Fibroblast of skin of scalp (primary cell): ENCODE measurements at places on chromosomes 11 and 22.
A peak's percentile ranks its signal among the peaks of the same experiment; 100 is the strongest.

DNA sequence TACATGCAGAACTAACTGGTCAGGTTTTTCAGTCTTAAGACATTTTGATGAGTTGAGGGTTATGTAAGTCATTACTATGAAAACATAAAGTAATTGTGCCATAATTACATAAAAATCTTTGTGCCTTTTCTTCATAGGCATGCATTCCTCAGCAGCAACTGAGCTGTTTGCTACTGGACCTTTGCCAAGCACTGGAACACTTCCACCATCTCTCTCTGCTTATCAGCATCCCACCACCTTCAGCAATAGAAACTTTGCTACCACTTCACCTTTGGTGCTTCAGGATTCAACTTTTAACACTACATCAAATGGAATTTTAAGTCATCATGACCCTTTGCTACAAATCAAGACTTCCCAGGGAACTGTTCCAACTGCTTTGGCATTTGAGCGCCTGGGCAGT lies 39.0 kb downstream of the QSER1 start:
- DNase-seq = no peak

DNA sequence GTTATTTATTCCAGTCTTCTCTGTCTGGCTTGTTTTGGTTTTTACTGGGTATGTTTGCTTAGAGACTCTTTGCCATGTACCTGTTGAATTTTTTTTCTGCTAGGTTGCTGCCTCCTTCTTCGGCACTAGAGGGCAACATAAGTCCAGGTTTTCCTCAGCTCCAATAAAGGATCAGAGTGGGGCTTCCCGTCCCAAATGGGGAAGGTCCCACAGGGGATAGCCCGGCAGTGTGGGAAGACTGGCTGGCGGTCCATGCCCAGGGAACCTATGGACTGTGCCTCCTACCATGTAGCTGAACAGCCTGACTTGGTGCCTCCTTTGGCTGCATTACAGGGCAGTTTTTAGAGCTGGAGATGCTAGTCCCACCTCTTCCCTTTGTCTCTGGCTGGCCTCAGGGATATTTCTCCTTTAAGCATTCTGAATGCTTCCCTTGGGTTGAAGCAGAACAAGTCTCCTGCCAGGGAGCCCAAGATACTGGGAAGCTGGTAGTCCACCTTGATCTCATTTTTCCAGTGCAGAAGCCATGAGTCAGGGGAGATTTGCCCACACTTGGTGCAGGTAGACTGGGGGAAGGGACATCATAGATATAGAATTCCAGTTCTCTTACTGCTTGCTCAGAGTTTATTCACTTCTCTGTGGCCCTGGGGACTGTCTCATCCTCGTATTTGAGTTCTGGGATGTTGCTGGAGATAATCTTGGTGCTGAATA lies 60.2 kb downstream of the BRD1 start:
- DNase-seq = peak; percentile 58

DNA sequence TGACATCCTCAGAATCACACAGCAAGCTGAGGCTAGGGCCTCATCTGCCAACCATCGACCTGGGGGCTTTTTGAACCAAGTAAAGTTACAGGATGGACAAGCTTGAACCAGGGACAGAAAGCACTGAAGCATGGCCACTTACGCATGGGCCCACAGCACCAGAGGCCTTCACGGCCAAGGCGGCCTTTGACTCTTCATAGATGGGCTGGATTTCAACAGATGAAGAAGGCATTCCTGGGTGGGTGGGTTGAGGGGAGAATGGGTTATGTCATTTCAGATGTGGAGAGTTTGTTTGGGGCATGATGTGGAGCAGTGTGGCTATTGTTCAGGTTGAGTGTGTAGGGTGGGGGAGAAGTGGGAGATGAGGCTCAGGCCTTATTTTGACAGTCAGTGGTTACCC lies 60.2 kb downstream of the LRRC32 start:
- DNase-seq = no peak

DNA sequence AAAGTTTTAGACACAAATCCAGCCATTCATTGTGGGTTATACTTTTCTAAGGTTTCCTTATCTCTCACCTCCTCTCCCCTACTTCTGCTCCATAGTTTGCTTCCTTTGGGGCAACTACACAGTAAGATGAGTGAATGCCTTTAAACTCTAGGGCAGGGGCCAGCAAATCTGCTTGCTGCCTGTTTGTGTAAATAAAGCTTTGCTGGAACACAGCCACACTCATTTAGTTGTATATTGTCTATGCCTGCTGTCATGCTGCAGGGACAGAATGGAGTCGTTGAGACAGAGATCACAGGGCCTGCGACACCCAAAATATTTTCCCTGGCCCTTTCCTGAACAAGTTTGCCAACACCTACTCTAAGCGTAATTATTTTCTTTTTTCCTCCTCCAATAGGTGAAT lies 58.7 kb downstream of the TECTA start:
- DNase-seq = no peak

GRCh38 chr11:24502425-24502824 lies 5.6 kb downstream of the LUZP2 start:
- no peak for DNase-seq

- DNase-seq = no peak
These were observed 41.6 kb upstream of the LINC01488 start for GRCh38 chr11:69439651-69440464.

DNA sequence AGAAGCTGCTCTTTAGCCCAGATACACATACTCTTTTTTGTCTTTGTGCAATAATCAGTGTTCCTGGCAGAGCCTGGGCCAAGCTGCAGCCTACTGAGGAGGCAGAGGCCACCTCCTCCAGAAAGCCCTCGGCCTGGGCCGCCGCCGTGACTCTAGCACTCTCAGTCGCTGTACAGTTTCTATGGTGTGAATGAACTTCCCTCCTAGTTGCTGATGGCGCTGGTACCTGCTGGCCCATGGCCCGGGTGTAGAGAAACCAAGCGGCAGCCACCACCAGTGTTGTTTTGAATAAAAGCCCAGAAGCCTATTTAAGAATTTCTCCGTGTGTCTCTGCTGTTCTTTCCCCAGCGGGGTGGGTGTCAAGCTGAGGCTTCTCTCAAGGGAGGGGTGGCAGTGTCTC lies 118.9 kb downstream of the CACNA1I start:
- DNase-seq = no peak

GRCh38 chr11:29996016-29996415 lies 20.8 kb downstream of the KCNA4 start:
- no peak for DNase-seq

- no peak for DNase-seq
These were observed 78.3 kb downstream of the MICAL2 start for GRCh38 chr11:12188548-12189317.

DNA sequence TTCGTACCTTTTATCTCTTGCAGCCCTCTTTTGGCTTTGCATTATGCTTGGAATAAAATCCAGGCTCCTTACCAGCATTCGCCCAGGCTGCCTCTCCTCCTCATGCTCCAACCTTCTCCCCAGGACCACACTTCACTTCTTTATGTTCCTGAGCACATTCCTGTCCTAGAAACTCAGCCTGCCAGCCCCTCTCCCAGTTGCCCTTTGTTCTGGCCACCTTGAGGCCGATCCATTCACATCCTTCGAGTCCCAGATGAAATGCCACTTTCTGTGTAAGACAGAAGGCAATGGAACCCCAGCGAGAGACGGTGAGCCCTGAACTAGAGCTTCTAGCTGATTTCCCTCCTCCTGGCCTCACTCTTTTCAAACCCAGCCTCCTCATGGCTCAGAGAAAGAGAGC lies 73.0 kb upstream of the NTM start:
- DNase-seq = no peak

DNA sequence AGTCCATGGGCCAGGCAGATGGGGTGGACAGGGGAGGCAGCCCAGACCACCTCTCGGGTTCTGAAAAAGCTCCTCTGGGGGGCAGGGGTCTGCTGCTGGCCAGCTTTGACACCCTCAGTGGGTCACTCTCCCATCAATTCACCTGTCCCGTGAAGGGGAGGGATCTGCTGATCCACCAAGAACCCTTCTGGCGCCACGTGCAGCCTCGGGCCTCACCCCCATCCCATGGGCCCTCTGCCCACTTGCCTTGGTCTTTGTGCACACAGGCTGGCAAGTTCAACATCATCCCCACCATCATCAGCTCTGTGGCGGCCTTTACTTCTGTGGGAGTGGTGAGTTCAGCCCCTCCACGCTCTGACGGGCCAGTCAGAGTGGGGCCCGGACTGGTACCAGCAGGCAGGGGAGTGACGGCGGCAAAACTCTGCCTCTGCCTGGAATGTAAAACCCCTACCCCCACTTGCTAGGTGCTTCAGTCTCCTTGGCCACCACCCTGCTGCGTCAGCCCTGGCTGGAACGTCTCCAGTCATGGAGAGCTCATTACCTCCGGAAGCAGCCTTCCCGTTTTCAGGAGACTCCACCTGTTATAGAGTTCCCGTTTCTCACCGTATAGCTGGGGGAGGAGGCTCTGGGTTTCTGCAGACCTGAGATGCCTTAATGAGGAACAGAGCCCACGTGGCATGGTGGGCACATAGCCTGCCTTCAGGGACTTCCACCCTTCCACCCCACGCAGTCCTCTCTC lies 12.7 kb downstream of the PRG3 start:
- no peak for DNase-seq

GRCh38 chr11:47216121-47216798 lies 1.5 kb downstream of the DDB2 start:
- DNase-seq = peak; percentile 95

DNA sequence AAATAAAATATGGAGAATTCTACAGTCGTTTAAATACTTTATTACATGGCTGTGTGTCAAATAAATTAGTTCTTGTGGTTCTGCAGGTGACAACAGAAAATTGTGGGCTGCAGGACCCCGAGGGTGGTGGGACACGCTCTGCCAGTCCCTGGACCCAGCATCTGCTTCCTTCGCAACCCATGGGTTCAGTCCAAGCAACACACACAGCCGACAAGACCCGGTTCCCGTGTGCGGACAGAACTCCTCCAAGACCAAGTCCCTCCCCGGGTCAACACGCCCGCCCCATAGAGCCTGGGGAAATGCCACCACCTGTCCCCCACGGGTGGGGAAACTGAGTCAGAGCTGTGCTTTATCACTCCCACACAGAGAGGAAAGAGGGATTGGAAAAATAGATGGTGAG lies 238.9 kb downstream of the BRD1 start:
- DNase-seq = no peak

GRCh38 chr22:30251711-30252110 lies 5.2 kb upstream of the LIF start:
- peak; percentile 86 for DNase-seq

DNA sequence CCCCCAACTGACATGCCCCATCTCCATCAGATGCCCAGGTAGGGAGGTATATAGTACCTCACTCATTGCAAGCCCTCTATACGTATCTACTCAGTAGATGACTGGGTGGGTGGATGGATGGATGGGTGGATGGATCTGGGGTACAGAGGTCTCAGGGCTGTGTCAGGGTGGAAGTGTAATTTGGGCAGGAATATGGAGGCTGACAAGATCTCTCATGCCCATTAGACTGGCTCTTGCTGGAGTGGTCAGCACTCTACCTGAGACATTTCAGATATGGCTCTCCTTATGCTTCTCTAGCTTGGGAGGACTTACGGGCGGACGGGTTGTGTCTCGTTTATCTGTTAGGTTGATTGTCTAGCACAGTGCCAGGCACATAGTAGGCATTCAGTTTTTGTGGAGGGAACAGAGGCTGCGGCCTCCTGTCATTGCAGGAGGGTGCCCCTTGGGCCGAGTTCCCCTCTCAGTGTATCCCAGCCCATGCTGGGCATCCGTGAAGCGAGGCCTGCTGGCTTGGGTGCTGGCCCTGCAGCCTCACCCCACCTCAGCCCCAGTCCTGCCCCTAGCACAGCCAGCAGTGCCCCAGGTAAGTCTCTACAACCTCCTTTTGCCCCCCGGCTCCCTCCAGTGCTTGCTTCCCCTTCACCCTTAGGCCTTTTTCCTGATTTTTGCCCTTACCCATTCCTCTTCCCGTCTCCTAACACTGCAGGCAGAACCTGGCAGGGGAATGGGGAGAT lies 13.7 kb downstream of the ROBO3 start:
- no peak for DNase-seq

- DNase-seq = peak; percentile 67
These were observed 6.9 kb upstream of the RAD9A start for GRCh38 chr11:67384851-67385366.

DNA sequence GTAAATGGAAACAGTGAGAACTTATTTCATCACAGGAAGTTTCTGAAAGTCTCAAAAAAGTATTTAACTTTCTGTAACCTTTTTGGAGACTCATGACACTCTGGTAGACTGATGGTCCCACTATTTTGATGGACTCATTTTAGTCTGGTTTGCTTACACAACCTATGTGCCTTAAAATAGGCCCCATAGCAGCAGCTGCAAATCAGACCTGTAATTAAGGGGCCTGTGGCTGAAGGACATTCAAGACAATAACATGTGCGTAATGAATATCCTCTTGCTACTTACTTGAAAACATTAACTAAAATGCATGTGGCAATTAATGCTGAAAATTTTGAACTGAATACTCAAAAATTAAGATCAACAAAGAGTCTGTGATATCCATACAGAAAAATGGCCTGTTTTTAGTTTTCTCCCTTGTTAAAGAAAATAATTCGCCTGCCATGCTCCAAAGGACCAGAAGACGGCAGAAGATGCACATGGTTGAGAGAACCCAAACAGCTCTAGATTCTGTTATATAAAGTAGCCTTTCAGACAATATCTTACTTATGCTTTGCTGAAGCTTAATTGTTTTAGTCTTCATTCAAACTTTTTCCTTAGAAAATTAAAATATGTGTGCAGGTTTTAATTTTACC lies 568.5 kb downstream of the KCNA4 start:
- peak; percentile 31 for DNase-seq

GRCh38 chr11:2694495-2694894 lies 5.3 kb downstream of the KCNQ1OT1 start:
- no peak for DNase-seq

- DNase-seq = no peak
These were observed 5.1 kb upstream of the BAIAP2L2 start for GRCh38 chr22:38115423-38116205.

GRCh38 chr11:27720277-27720830 lies 20.1 kb upstream of the BDNF start:
- peak; percentile 66 for DNase-seq

DNA sequence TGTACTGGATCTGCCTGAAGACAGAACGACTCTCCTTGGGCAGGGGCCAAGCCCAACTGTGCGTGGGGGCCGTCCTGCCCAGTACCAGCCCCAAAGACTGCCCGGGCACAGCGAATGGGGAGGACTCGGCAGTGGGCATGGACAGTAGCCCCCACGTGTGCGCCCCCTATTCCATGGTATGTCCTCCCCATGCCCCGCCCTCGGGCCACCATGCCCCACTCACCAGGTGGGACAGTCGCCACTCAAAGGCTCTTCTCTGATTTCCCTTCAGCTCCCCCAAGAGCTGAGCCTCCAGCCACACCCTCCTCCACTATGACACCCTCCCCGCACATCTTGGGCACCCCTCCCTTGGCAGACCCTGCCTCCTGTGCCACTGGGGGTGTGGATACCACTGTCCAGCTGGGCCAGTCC lies 43.5 kb downstream of the GNB1L start:
- DNase-seq = no peak

GRCh38 chr22:35399114-35399677 lies 744 bp upstream of the MCM5 start:
- no peak for DNase-seq

DNA sequence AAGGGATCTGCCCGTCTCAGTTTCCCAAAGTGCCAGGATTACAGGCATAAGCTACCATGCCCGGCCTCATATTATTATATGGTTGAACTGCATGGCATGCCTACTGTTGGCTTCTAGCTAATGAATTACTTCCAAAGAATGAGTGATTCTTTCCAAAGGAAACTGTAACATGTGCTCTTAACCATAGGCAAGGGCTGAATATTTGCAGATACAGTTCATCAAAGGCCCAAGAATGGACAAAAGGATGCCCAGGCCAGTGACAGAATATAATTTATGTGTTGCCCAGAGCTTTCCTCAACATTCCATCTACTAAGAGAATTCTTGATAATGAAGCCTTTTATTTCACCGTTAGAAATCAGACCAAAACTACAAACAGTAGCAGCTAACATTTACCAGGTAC lies 27.0 kb upstream of the CCDC89 start:
- DNase-seq = no peak

GRCh38 chr11:10021563-10021962 lies 272.5 kb downstream of the SBF2 start:
- DNase-seq = no peak
